GM06990 (cell line): ENCODE measurements at places on chromosomes 5 and 9.
A peak's percentile ranks its signal among the peaks of the same experiment; 100 is the strongest.

DNA sequence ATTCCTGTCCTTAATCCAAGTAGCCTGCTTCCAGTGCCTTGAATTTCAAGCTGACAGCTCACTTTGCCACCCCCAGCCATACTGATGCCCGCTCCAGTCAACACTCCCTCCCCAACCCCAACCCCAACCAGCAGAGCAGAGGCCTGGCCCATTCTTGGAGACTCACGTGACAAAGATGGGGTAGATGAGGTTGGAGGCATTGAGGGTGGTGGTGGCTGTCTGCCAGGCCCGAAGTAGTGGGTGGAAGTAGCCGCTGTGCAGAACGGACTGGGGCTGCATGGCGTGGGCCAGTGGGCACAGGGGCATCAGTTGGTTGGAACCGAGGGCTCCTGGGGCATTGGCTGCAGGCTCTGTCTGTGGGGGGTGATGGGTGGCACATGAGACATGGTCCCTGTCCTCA is 7.8 kb downstream of the ALAD start:
- no peak for DNase-seq

DNA sequence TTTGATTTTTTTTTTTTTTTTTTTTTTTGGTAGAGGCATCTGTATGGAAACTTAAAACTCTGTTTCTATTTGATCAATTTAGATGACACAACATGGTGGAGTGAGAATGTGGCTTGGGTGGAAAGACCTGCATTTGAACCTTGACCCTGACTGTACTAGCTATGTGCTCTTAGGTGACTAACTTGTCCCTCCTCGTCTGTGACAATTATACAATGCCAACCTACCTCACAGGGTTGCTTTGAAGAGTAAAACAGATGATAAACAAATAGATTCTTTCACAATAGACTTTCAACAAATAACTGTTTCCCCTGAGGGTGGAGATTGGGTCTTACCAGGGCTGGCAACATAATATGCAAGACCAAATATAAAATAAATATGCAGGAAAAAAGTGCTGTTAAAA is 109.3 kb downstream of the CRB2 start:
- DNase-seq: no peak

DNA sequence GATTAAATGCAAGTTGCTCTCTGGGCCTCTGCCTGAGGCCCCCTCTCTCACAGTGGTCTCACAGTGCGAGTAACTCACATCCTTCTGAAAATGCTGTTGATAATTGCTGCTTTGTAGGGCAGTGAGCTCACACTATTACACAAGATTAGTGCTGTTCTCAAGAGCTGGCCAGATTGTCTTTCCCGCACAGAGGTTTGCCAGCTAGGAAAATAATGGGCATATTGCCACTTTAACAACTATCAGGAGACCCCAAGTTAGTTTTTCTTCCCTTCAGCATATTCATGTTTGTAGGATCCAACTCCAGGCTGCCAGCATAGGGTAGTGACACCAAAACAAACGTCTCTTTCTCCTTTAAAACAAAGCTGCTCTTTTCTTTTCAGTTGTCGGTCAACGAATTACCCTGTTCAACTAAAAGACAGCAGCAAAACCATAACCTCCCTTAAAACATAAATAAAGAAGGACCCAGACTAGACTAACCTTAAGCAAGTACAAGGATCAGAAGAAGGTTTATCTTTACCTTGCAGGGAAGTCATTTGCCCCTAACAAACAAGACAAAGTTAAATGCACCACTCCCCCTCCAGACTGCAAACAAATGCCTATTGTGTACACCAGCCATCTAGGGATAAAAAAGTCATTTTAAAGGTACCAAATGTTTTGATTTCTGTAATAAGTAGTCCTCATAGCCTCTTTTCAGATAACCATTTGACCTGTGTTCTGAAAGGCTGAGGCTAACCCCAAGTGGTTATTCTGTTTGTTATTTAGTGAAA is 91.4 kb downstream of the VCAN start:
- DNase-seq: no peak

DNA sequence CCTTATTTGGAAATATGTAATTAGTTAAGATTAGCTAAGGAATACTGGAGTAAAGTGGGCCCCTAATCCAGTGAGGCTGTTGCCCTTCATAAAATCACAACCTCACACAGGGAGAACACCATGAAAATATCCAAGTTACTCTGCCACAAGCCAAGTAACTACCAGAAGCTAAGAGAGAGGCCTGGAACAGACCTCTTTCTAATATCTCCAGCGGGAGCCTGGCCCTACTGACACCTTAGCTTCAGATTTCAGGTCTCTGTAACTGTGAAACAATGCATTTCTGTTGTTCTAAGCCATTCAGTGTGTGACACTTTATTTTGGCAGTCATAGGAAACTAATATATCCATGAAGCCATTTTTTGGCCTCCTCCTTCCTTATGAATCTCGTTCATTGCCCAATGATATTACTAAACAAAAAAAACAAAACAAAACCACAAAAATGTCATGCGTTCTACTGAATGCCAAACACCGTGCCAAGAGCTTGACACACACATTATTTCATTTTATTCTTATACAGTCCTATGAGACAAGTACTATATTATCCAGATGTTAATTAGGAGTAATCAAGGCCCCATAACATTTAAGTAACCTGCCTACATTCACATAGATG is 699.0 kb downstream of the MAT2B start:
- DNase-seq: no peak

- DNase-seq: no peak
These were observed 396.8 kb upstream of the NMUR2 start for GRCh38 chr5:152801886-152802285.

GRCh38 chr5:174903172-174903732 is 178.9 kb downstream of the MSX2 start:
- DNase-seq: no peak

DNA sequence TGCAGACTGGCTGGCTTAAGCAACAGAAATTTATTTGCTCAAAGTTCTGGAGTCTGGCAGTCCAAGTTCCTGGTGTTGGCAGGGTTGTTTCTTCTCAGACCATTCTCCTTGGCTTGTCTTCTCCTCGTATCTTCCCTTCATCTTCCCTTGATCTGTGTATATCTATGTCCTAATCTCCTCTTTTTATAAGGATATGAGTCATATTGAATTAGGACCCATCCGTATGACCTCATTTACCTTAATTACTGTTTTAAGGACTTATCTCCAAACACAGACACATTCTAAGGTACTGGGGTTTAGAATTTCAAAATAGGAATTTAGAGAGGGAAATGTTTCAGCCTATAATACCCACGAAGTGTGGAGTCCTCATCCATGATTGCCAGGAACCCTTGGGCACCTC is 13.1 kb upstream of the LPAR1 start:
- DNase-seq: no peak

DNA sequence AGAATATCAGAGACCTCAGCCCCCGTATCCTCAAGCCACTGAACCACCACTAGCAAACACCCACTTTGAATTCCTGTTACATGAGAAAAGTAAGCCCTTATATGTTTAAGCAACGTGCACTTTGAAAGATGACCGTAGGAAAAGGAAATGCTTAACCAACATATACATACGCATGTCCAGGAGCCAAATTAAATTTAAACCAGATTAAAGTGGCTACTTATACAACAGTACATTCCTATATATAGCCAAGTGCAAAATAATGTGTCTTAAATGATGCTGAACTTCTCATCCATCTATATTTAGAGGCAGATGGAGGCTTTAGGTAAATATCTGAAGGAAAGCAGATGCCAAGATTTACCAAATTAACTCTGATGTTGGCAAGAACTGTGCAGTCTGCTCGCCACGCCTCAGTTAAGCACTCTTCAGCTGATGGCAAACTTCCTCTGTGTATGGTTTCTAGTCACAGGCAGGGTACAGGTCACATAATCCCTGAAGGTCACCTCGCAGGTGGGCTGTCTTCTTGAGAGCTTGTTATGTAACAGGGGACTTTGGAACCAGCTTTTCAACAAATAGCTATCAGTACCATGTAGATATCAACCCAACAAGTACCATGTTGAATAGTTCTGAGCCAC is 8.6 kb downstream of the GCNT4 start:
- no peak for DNase-seq

GRCh38 chr5:103127292-103127817 is 7.3 kb downstream of the PPIP5K2 start:
- no peak for DNase-seq

DNA sequence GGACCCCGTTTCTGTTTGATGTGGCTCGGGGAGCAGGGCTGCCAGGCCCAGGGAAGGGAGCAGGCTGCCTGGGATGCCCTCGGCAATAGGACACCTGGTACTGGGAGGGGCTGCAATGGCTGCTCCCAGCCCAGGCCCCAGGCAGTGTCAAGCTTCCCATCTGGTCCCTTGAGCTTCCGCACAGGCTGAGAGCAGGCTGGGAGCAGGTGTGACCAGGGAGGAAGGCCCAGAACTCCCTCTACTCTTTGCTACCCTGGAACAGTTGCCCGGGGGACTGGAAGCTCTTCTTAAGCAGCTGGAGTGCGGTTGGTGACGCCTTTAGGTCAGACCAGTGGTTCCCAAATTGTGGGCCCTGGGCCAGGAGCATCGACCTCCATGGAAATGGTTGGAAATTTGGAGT is 186.9 kb downstream of the GADD45G start:
- DNase-seq: no peak

GRCh38 chr9:25954209-25954608 is 276.0 kb upstream of the TUSC1 start:
- no peak for DNase-seq

DNA sequence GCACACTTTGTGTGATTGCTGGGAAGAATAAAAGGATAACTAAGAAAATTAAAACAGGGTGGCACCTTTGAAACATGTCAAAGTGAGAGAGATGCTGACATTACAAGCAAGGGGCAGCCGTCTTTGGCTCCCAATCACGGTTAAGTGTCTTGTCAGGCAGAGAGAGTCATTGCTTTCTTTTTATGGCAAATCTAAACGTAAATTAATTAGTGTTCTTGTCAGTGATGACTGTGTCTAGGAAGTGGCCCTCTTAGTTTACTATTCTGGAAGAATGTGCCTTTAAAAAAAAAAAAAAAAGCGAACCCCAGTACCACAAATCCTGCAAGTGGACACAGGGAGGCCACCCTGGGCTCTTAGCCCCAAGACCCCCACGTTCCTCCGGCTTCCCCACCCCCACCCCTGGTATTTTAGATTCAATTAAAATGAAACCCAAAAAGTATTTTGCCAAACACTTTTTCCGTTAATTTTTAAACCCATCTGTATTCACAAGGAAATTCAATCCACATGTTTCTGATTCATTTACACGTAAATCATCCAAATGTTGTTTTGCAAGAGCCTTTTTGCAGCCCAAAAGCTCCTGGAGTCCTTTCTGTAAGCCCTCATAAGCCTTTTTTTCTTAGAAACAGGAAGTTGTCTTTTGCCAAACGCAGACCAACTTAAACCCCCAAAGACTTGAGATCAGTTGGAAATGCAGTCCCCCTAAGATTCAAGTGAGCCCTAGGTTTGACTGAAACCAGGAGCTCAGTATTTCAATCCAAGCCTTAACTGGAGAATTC is 399.3 kb downstream of the EBF1 start:
- no peak for DNase-seq

DNA sequence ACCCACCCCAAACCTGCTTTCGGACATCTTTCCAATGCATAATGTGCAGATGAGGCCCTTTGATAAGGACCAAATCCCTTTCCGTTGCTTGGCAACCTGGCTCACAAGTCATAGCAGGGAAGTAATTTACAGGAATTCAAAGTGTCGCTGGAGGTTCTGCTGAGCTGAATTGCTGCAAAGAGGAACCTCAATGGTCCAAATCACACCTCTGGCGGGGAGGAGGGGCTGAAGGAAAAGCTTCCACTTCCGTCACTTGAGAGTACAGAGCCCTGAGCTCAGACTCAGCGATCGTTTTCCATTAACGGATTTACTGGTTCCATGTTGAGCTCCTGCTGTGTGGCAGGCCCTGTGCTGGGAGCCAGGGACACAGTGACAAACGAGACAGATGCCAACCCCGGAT is 99.3 kb downstream of the KCNIP1 start:
- DNase-seq: no peak

- no peak for DNase-seq
These were observed 8.0 kb upstream of the PDZD2 start for GRCh38 chr5:31630931-31631330.

DNA sequence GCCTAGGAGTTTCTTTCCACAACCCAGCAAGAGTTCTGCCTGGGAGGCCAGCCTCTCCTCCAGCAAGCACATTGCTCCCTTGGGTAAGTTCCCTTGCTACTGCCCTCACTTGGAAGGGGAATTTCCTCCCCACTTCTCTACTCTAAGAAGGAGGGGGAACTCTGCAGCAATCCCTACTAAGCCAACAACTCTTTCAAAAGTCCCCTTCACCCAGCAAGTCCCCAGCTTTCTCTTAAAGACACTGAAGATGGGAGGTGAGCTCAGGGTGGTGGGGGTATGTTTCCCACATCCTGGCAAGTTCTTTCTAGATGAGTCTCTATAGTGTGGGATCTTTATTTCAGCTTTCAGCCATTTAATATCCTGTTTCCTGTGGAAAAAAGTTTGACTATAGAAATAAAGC is 49.0 kb downstream of the PDE8B start:
- DNase-seq: peak; percentile 13

DNA sequence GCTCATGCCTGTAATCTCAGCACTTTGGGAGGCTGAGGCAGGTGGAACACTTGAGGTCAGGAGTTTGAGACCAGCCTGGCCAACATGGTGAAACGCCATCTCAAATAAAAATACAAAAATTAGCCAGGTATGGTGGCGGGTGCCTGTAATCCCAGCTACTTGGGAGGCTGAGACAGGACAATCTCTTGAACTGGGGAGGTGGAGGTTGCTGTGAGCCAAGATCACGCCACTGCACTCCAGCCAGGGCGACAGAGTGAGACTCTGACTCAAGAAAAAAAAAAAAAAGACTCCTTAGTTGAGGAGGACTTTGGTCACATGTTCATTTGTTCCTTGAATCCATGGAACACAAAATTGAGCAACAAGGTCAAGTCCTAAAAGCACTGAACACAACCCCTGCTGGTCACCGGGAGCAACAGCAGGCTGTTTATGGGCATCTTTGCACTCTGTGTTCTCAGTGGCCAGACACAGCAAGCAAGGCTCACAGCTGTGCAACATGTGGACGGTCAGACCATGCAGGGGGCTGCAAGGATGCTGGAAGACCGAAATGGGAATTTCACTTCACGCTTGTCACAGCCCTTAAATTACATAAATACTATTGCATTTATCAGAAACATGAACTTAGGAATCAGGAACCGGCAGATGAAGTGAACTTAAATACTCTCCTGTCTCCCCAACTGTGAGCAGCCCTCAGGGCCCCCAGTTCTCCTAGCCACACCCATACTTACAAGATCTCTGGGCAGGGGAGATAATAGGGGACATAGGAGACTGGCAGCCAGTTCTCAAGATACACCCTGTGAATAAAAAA is 2.8 kb downstream of the GBGT1 start:
- DNase-seq: no peak

DNA sequence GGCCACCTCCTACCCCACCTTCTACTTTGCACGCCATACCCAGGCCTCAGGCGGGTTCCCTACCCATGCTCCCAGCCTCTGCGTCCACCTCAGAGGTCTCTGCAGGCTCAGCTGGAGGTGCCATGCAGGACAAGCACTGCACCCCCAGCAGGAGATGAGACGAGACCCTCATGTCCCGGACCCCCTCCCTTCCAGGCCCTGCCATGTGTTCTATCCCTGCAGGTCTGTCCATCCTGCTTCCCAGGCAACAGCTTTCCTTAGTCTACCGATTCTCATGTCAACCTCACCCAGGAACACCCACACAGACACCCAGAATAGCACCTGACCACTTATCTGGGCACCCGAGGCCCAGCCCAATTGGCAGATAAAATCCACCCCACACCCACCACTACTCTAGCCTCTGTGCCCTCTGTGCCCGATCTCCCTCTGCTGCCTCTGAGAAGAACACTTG is 52.1 kb downstream of the SEMA4D start:
- no peak for DNase-seq

GRCh38 chr5:148403344-148403743 is 19.6 kb downstream of the FBXO38 start:
- DNase-seq: peak; percentile 17

GRCh38 chr5:5432020-5432707 is 9.7 kb downstream of the ICE1 start:
- DNase-seq: no peak
